CD4-positive, alpha-beta T cell treated with Interleukin-15 for 1 hour (primary cell): ENCODE measurements at places on chromosomes 5 and 9.

DNA sequence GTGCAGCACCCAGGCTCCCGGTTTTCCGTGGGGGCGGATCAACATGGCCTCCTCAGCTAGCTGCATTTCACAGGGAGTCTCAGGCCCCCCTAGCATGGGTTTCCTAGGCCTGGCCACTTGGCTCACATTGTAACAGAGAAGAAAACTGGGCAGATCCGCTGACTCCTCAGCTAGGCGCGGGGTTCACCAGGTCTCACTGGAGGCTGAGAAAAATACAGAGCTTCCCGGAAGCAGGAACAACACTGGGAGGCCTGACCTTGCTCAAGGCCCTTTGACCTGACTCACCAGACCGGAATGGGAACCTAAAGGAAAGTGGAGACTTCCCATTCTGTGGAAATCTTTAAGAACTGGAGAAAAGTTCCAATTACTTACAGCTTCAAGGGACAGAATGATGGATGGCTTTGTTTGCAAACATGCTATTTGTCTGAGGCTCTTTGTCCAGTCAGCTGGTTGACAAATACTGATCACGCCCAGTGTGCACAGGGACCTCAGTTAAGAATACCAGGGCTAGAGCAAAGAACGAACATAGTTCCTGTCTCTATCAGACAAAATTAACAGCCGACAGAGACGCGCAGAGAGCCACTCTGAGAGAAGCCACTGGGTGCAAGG lies 88.7 kb upstream of the LRRTM2 start:
- no peak for DNase-seq

DNA sequence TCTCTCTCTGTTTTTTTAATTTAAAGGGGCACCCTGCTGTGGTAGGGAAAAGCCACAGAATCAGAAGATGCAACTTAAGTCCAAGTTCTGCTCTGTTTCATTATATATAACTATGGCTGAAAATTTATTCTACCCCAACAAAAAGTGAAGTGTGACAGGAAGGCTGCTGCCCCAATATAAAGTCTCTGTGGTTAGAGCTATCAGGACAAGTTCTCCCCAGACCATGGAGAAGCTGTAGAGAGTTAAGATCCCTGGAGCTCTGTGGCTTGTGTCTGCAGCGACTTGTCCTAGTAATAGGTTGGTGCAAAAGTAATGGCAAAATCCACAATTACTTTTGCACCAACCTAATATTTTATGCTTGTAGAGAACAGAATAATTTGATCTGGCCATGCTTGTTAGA lies 250.9 kb downstream of the PSAT1 start:
- DNase-seq, result no peak

- no peak for DNase-seq
Observed at GRCh38 chr5:61293071-61293470, 39.0 kb upstream of the ZSWIM6 start.

- DNase-seq, result no peak
Observed at GRCh38 chr5:111507276-111507675, 5.1 kb downstream of the STARD4 start.

DNA sequence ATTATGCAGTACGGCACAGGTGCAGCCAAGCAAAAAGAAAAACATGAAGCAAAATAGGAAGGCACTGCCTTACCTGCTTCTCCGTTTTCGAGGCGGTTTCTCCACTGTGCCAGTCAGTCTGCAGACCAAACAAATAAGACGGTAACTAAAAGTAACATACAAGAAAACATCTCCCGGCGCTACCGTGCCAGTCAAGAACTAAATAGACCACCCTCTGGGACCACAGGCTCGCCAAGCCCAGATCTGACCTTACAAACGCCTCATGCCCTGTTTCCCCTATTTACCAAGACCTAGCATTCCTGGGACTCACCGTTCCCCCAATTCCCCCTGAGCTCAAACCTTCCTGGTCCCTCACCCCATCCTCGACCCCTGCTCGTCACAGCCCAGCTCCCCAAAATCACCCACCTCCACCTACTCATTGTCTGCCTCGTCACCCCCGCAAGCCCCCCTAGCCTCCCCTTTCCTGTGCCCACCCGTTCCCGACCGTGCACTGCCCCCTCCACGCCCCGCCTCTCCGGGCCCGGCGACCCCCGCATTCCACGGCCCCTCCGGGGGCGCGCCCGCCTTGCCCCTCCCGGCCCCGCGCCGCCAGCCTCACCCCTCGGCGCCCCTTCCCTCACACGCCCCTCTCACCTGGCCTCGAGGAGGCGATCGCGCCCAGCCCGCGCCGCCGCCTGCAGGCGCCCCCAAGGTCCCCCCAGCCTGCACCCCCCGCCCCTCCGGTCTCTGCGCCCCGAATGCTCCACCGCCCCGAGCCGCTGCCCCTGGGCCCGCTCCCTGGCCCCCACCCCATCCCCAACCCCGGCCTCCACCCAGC lies 560 bp downstream of the SCAI start:
- DNase-seq, result no peak

DNA sequence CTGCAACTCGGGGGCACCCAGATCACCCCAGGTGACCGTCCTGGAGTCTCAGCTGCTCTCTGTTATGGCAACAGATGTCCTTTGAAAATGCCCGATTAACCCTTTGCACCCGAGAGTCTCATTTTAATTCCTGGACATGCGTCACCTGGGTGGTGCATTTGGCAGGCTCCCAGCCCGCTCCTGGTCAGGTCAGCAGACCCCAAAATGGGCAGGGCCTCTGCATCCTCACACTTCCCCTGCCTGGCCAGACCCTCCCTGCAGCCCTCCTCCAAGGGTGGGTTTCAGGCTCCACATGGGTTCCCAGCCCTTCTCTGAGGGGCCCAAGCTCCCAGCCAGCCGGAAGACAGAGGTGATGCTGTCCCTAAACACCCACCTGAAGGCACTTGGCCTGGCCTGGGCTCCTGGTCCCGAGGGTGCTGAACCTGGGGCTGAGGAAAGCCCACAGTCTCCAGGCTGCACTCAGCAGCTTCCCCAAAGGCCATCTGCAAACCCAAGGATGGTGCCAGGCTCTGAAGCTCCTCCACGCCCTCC lies 69.4 kb downstream of the PSMB7 start:
- DNase-seq, result no peak

- DNase-seq, result peak; percentile 52
Observed at GRCh38 chr9:120755810-120756434, 37.3 kb downstream of the FBXW2 start.

GRCh38 chr9:114261987-114262386 lies 60.9 kb upstream of the ORM1 start:
- no peak for DNase-seq

- DNase-seq, result no peak
Observed at GRCh38 chr5:123753937-123754891, 242.2 kb downstream of the CSNK1G3 start.

DNA sequence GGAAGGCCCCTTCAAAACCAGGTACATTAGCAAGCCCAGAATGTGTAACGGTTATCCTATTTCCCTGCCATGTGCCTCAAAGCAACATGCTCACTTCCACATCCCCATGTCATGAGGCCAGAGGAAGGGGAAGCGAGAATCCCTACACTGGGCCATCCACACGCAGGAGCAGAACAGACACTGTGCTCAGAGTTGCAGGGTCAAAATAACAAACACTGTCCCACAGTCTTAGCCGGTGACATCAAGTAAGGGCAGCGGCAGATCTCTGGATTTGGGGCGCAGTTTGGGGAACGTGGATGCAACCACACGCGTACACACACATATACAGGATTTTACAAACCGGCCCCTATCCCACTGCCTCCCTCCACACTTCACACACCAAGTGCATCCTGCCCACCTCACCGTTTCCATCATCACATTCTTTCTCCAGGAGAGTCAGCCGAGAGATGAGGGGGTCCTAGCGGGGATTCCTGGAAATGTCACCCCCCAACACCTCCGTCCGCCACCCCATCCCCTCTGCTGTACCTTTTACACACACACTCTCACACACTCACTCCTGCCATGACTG lies 776 bp downstream of the APBA1 start:
- DNase-seq, result no peak

GRCh38 chr9:14021871-14022525 lies 291.9 kb downstream of the NFIB start:
- no peak for DNase-seq

GRCh38 chr9:136544548-136544963 lies 1.3 kb downstream of the NOTCH1 start:
- peak; percentile 57 for DNase-seq

- DNase-seq, result no peak
Observed at GRCh38 chr9:33856247-33856646, 39.3 kb downstream of the UBE2R2 start.

DNA sequence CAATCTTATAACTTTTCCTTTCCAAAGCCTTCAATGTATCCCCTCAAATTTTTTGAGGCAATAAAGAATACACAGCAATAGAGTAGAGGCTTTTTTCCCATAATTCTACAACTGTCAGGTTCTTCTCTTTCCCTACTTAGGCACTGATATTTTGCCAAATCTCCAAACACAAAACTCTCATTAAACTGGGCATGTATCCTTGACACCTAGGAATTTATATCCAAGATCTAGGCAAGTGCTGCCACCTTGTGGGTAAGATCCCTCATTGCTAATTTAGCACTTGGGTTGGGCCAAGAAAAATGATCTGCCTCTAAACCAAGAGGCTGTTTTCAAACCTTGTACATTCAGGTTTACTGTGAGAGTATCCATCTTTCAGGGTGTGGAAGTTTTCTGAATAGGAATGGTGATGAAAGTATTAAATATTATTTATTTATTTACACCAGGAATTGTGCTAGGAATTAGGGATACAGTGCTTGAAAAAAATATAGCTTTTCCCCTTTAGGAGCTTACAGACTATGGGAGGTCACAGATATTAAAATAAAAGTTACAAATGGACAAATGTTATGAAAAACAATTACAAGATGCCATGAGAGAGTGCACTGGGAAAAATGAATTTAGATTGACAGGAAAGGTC lies 17.6 kb downstream of the TSTD2 start:
- peak; percentile 46 for DNase-seq

DNA sequence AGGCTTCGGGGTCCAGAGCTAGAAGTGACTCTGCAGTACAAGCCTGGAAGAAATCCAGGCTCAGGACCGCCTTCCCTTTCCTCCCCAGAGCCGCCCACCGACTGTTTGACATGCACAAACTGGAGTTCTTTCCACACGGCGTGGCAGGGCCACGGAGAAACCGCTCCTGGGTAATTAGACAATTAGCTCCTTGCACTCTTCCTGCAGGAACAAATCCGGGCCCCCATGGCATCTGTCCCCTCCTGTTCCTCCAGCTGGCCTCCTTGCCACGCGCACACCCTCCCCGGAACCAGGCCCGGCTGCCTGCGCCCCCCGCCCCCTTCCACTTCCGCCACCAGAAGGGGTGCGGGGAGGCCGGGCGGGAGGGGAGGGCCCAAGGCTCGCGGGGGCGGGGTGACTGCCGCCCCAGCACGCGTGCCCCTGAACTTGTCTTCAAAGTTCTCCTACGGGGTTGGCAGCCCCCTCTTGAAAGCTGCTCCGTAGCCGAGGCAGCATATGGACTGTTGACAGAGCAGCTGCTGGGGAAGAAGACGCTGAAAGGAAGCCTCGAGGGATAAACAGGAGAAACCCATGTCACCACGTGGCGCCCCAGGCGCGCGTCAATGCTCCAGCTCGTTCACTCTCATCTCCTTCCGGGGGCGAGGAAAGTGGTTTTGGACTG lies 74.3 kb downstream of the SEC61B start:
- DNase-seq, result peak; percentile 50

DNA sequence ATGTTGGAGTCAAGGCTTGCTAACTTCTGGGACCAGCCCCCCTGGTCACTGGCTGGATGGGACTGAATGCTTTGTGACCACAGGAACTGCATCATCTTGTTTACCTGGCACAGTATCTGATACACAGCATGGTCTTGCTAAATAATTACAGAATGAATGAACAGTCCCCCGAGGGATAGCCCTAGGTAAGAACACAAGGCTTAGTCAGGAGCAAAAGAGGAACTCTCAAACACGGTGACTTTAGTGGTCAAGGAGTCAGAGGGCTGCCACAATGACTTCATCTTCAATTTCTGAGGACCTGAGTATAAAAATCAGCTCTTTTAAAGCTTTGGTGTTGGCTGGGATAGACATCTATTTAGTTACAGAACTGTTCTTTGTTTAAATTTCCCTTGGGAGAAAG lies 15.1 kb upstream of the CXCL14 start:
- no peak for DNase-seq

- DNase-seq, result peak; percentile 51
Observed at GRCh38 chr9:109244179-109245132, 76.4 kb downstream of the EPB41L4B start.

DNA sequence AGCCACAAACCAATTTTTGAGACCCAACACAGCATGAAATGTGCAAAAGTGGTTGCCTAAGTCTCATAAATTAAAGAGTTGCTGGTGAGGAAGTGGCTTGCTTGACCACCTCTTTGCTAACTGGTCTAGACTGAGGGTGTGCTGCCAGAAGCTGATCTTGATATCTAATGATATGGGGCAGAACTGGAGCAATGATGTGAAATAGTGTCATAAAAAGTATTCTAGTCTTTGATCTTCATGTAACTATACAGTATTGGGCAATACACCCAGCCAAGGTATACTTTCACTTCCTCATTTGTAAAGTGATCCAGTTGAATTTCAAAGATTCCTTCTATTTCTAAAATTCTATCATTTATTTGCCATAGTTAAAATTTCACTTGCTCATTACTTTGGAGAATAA lies 5.9 kb upstream of the YTHDC2 start:
- DNase-seq, result no peak

DNA sequence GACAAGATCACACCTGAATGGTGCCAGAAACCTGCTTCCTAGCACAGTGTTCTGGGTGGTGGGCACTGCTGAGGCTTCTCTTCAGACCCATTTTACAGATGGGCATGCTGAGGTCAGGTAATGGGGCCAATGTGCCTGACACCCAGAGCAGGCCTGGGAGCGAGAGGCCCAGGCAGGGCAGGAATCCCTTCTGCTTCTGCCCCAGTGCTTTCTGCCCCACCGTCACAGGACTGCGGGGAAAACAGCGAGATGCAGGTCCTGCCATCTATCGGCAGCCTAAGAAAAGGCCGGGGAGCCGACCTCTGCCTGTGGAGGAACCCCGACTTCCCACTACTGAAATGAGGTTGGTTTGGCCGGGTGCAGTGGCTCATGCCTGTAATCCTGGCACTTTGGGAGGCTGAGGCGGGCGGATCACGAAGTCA lies 22.8 kb upstream of the RNU6ATAC start:
- peak; percentile 30 for DNase-seq

DNA sequence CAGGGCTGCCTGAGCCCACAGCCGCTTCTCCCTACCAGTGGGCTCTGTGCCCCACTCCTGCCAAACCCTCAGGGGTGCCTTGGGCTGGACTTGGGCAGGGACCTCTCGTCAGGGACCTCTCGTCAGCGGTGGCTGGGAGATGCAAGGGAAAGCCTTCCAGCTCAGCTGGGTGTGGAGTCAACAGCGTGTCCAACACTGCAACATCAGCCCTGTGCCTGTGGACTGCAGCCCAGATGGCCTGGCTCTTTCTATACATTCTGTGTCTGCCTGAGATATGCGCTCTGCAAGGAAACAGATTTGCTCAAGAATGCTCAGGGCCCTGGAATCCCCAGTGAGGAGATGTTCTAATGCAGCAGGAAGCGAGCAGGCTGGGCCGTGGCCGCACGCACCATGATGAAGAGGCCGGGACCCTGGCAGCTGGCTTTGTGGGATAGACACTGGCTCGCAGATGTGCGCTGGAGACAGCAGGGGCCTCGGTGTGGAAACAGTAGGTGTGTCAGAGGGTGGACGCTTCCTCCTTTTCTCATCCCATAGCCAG lies 85.0 kb upstream of the COL5A1 start:
- no peak for DNase-seq

GRCh38 chr5:27318701-27319100 lies 280.3 kb upstream of the CDH9 start:
- DNase-seq, result no peak

- DNase-seq, result no peak
Observed at GRCh38 chr5:173308226-173308625, 20.0 kb downstream of the STC2 start.

GRCh38 chr5:112024769-112025168 lies 267.8 kb upstream of the NREP start:
- DNase-seq, result no peak
